ENCODE measurements at places on chromosomes 5 and 9.

GRCh38 chr5:132049093-132049492 is 11.4 kb upstream of the IL3 start:
- DNase-seq, result no peak

GRCh38 chr9:126499005-126499910 is 114.5 kb upstream of the LMX1B start:
- no peak for DNase-seq

DNA sequence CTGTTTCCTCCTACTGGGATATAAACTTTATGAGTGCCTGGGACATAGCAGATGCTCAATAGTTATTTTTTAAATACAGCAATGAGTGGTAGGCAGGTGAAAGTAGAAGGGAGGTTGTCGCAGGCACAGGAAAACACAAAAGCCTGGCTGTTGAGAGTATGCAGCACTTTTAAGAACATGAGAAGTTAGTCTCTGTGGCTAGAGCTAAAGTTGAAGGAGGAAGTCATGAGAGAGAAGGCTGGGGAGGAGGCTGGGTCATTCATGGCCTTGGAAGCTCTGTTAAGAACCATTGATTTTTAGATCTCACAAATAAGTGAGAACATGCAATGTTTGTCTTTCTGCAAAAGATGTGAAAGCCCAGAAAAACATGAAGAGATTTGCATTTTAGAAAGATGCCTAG is 126.7 kb downstream of the PRKACG start:
- DNase-seq, result peak; percentile 11

DNA sequence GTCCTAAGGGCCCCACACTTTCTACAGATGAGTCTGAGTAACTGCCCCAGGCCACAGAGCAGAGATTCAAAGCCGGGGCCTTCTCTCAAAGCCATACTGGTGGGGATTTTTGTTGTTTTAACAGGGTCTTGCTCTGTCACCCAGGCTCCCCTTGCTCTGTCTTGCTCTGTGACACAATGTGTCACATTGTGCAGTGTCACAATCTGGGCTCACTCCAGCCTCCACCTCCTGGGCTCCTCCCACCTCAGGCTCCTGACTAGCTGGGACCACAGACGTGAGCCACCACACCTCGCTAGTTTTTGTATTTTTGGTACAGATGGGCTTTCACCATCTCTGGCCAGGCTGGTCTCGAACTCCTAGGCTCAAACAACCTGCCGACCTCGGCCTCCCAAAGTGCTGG is 8.6 kb downstream of the AGPAT2 start:
- no peak for DNase-seq

GRCh38 chr5:17737092-17737491 is 102.8 kb downstream of the TAF11L14 start:
- no peak for DNase-seq

- no peak for DNase-seq
These were observed 21.5 kb upstream of the CAST start for GRCh38 chr5:96640696-96641095.
